ENCODE measurements at places on chromosomes 6 and 20.
A peak's percentile ranks its signal among the peaks of the same experiment; 100 is the strongest.

- peak; percentile 52 for DNase-seq
Measured at GRCh38 chr6:137866200-137866913, 702 bp upstream of the TNFAIP3 start.

- no peak for DNase-seq
Measured at GRCh38 chr6:127519469-127519785, 292 bp upstream of the MTCL3 start.

- DNase-seq = peak; percentile 47
Measured at GRCh38 chr6:39952167-39952566, 17.9 kb upstream of the MOCS1 start.

DNA sequence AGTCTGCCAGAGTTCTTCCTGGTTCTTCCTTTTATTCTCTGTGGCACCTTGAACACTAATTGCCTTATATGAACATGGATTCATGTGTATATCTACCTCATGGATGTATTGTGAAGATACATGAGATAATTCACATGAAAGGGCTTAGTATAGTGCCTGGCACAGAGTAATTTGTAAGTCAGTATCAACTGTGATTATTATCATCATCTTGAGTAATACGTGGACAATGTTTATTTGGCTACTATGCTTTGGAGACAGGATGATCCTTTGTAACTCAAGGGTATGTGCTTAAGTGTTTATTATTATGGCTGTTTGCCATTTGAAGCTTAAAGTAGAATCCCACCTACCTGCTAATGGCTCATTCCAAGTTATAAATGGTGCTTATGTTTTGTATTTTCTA is 16.0 kb downstream of the DOP1A start:
- no peak for DNase-seq

DNA sequence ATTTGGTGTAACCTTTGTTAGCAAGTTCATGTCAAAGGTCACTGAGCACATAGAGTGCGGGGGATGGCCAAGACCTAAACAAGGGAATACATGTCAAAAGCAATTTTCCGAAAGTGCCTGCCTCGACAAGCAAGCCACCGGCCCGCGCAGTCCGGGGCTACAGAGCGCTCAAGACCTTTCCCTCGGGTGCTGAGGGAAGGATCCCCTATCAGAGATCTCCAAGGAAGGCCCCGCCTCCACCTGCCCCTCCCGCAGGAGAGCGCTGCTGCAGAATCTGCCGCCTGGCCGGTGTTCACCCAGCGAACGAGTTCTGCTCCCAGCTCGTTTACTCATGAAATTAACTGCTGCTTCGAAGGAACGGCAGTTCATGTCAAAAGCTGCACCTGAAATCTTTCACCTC is 252.7 kb downstream of the BMP7 start:
- no peak for DNase-seq

DNA sequence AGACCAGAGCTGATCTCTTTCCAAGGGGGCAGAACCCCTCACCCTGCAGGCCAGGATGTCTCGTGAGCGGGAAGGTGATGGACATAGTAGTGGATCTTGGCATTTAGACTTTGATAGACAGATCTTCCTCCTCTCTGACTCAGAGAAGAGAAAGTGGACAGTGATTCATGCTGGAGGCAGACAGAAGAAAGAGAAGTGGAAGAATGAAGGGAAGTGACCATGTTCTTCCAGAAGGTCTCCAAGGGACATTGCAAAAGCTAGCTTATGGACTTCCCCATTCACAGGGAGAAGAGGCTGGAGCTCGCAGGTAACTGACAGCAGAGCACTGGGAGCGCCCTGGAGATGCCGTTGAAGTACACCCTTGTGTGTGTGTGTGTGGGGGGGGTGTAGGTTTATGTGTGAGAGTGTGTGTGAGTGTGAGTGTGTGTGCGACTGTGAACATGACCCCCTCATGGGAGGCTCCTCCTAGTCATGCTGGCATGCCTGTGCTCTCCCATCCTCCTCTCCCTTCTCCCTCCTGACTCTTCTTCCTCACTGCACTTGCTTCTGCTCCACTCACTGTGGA is 8.0 kb upstream of the RAET1L start:
- no peak for DNase-seq

DNA sequence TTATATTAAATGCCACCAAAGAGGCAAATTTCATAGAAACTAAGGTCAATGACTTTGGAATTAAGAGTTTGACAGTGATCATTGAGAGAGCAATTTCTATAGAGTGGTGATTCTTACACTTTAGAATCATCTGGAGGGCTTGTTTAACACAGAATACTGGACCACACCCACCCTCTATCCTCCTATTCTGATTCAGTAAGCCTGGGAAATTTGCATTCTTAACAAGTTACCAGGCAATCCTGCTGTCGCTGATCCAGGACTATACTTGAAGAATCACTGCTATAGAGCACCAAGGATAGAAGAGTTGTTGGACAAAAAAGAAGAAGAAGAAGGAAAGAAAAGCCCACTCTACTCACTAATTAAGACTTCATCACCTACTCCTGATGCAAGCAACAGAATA is 21.3 kb upstream of the TBX18 start:
- no peak for DNase-seq

GRCh38 chr6:89637960-89638319 is 607 bp downstream of the LYRM2 start:
- DNase-seq = no peak

DNA sequence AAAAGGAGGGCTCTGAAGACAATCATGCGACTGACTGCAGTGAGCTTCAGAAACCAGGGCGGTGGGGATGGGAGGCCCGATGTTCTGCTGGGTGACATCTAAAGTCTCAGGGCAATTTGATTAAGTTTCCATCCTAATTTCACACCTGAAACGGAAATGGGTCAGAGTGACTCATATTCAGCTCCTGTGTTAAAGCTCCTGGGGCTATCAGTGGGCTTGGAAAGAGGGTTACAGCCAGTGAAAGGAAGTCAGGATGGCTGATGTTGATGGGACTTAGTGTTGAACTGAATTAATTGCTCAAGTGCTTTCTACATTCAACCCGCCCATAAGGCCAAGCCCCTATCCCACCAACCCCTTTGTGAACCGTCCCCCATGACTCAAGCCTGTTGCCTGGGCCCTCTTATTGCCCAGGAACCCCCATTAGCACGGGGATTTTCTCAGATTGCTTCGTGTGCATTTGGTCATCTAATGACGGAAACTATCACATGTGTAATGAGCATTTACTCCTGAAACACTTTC is 47.1 kb upstream of the TBC1D7 start:
- DNase-seq = no peak

DNA sequence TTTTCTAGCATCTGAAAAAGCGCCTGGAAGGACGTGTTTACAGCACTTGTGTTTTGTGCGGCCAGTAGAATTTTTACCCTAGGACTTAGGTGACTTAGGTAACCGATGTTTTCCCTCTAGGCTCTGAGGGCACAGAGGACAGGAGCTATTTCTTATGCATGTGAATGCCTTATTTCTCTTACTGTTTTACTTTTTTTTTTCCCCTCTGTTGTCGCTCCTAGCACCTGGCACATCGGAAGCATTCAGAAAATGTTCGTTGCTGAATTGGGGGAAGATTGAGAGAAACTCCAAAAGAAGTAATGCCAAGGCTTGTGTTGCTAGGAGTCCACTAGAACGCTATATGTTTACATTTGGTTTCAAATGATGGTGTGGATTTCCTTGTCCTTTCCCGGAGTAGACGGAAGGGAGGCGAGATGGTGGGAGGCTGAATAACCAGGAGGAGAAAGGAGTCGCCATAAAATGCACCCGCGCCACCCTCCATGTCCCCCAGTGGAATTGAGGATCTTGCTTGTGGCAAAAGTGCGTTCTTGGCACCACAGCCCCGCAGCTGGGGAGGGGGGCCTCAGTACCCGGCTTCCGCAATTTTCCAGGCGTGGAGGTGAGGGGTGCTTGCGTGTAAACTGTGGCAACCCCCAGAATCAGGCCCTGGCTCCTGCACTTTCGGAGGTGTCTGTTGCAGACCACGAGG is 6.9 kb downstream of the OLIG3 start:
- DNase-seq = no peak

- no peak for DNase-seq
Measured at GRCh38 chr6:44192428-44193041, 24.2 kb upstream of the MYMX start.

DNA sequence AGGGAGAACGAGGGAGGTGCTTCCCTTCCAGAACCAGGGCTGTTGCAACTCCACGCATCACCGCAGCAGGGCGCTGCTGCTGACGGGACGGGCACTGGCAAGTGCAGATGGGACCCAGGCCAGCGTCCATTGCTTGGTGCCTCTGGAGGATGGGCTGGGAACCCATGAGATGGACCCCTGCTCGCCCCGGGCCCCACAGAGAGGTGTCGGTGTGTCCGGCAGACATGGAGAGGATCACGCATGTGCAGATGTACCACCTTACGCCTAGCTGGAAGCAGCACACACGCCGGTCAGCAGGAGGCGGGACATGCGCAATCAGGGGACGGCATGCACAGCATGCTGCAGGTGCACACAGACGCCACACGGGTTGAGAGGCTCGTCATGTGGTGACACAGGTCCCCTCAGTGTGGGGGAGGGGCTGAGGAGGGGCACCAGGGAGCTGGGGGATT is 5.7 kb downstream of the CABLES2 start:
- no peak for DNase-seq

DNA sequence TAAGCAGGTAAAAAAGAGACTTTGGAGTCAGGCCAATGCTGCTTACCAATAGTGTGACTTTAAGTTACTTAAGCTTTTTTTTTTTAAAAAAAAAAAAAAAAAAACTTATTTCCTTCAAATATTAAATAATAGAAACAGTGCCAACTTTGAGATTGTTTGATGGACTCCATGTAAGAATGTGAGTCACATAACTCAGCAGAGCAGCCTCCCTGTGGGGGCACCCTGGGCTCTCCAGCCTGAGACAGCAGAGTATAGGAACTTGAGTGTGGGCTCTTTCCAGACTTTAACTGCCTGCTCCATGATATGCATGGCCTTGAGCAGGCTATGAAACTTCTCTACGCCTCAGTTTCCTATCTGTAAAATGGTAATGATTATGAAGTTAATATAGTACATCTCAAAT is 113.3 kb upstream of the SAMD5 start:
- DNase-seq = no peak

DNA sequence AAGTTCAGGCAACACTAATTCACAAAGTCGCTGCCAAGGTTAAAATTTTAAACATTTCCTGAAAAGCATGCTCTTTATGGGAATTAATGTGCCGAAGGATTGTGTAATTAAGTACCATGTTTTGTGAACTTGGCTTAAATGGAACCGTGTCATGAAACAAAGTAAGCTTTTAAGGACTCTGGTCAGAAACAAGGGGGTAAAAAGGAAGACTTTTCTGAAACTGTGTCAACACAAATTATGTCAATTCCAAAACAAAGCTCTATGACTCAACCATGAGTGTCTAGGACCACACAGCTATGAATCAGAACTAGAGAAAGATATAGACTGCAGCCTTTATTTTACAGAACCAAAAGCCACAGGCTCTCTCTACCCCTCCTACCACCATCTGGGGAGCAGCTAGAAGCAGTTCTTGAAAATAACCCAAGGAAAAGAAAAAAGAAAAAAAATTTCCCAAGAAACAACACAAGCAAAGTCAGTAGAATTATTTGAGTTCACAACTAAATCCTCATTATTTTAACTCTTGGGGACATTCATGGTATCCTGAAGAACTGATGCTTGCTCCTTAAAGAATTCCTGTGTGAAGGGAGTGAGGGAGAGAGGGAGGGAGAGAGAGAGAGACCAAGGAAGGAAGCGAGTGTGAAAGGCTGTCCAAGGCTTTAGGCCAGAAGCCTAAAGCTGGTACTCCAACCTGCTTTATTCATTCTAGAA is 81.9 kb downstream of the ZMYND8 start:
- no peak for DNase-seq

DNA sequence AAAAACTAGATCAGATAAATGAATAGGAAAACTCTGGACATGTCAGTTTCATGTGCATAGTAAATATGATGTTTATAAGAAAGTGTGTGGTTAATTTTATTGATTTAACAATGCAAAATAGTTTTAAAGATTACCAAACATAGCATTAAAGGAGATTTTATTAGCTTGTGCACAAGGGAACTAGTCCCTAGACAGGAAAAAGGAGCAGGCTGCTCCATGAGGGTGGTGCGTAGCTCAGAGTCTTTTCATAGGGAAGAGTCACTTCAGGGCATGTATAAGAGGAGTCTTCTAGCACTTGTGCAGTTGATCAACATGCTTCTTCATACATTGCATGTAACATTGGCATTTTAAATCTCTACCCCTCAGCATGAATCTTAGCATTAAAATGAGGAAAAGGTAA is 835.8 kb downstream of the GRIK2 start:
- DNase-seq = no peak

- peak; percentile 96 for DNase-seq
Measured at GRCh38 chr20:10671221-10671918, 2.4 kb downstream of the JAG1 start.

- DNase-seq = peak; percentile 57
Measured at GRCh38 chr20:25277941-25278521, 30.1 kb downstream of the PYGB start.

GRCh38 chr6:125154118-125154760 is 666 bp downstream of the TPD52L1 start:
- DNase-seq = peak; percentile 70

DNA sequence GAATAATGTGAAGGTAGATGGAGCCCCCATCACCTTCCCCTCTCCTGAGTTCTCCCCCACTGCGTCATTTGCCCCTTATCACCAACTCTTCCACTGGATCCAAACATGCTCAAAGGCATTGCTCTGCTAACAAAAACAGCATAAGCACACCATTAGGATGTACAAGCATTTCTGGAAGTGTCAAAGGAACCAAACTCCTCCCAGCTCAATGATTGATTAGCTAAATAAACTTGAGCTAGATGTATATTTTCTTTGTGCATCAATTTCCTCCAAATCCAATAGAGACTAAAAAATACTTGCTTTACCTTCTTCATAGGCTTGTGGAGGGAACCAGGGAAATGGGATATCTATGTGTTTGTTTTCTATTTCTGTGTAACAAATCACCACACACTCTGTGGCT is 248.4 kb upstream of the JARID2 start:
- DNase-seq = no peak

- DNase-seq = no peak
Measured at GRCh38 chr6:159062564-159062945, 17.8 kb upstream of the TAGAP start.
